ENCODE measurements at places on chromosomes 7 and 10.

- no peak for DNase-seq
These were observed 79.3 kb downstream of the CSTF2T start for GRCh38 chr10:51620131-51620530.

- no peak for DNase-seq
These were observed 63.6 kb downstream of the CCDC186 start for GRCh38 chr10:114110174-114110972.

DNA sequence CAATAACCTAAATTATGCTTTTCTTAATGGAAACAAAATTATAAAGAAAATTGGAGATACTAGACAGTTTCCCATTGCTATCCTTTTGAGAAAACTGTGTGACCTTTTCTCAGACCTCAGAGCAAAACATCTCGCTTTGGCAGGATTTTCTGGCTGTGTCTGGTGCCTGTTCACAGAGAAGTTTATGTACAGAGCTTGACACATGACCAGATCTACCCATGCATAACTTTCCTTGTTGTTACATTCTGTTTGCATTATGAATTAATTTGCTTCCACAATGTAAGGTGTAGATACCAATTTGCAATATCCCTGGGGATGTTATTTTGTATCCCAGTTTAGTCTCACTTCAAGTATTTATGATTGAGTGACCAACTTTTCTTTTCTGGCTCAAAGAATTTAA lies 565.0 kb downstream of the XPNPEP1 start:
- DNase-seq = no peak

DNA sequence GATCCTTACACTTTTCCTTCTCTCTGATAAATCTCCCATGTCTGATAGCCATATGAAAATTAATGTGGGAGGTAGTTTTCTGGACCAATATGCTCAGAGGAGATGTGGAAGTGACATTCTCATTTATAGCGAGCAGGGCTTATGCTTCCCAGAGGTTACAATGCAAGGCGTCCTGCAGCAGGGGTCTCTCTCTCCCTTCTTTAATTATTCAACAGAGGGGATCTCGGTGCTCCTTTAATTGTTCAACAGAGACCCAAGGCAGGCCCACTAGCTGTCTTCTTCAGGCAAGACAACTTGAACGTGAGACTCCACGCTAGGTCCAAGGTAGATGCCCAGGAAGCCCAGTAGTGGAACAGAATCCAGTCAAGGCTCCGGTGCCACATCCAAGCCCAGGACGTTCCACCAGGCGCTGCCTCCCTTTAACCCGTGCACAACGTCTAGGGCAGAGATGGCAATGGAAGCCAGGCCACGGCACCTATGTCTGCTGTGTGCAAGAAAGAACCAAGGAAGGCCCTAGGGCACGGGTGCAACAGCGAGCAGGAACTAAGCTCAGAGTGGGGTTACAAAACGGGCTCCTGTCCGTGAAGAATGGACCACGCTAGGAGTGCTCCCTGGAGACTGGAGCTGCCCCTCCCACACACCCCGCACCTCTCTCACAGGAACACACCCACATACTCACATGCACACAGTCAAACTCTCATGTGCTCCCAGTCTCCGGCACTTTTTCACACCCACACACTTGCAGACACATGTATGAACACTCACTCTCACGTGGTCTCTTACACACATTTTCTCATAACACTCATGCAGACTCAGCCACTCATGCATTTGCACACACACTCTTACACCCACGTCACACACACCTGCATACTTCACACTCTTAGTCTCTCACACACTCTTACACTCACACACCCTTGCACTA lies 230.4 kb downstream of the TNS3 start:
- DNase-seq = no peak

- no peak for DNase-seq
These were observed 108.6 kb upstream of the KCNMA1 start for GRCh38 chr10:77746047-77746707.
